Renal pelvis (tissue), 12 donors: ENCODE measurements at places on chromosomes 7 and 10. TPM values are rescaled to one million over a fixed set of nuclear protein-coding genes. Genes with fewer than 3 reads are reported as not detected.

The ARMC3 gene
- polyA plus RNA-seq = 10.7 TPM

The CYP3A4 gene
- 0.49 TPM for polyA plus RNA-seq

The SHTN1 gene
- polyA plus RNA-seq = 24.3 TPM

The LOXL4 gene
- 4.0 TPM for polyA plus RNA-seq

The MMD2 gene
- not detected for polyA plus RNA-seq

The TMEM273 gene
- polyA plus RNA-seq = 2.5 TPM
